Activated CD4-positive, alpha-beta T cell treated with anti-CD3 and anti-CD28 coated beads for 24 hours (primary cell): ENCODE measurements at places on chromosomes 7 and 10.
A peak's percentile ranks its signal among the peaks of the same experiment; 100 is the strongest.

DNA sequence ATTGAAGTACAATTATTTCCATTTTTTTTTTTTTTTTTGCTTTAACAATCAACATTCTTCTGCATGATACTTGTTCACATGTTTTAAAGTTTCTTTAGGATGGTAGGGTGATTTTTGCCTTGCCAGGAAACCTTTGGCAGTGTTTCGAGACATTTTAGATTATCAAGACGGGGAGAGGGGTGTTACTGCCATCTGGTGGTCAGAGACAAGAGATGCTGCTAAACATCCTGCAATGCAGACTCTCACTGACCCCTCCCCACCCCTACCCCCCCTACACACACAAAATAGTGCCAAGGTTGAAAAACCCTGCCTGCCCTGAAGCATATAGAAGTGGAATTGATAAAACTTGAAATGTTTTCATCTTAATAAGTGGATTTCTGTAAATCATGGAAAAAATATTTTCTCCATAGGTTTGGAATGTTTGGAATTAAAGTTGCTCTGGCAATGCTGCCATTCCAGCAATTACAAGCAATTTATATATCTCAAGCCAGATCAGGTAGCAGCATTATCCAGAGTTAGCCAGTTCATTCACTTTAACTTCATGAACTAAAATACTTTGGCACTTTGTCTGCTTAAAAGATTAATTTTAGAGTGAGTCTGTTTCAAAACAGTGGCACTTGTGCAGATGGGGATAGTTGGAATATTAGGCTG, 62.1 kb downstream of the SDHAF3 start:
- peak; percentile 23 for DNase-seq

DNA sequence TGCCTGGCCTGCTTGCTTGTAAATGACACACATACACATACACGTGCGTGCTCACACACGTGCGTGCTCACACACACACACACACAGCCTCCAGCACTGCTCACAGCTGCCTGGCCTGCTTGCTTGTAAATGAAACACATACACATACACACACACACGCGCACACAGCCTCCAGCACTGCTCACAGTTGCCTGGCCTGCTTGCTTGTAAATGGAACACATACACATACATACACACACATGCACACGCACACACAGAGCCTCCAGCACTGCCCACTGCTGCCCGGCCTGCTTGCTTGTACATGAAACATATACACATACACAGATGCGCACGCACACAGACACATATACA, 397.2 kb downstream of the PLXNA4 start:
- no peak for DNase-seq

- DNase-seq: no peak
These were observed 153.6 kb downstream of the IMMP2L start for GRCh38 chr7:111408724-111409123.

GRCh38 chr10:124225467-124226270, 132.3 kb upstream of the CHST15 start:
- DNase-seq: no peak

- DNase-seq: no peak
These were observed 350.0 kb downstream of the CRPPA start for GRCh38 chr7:16071246-16071857.

GRCh38 chr10:11713963-11714362, 28.2 kb upstream of the ECHDC3 start:
- no peak for DNase-seq

- DNase-seq: no peak
These were observed 315.5 kb downstream of the PTPRN2 start for GRCh38 chr7:158272091-158272490.

DNA sequence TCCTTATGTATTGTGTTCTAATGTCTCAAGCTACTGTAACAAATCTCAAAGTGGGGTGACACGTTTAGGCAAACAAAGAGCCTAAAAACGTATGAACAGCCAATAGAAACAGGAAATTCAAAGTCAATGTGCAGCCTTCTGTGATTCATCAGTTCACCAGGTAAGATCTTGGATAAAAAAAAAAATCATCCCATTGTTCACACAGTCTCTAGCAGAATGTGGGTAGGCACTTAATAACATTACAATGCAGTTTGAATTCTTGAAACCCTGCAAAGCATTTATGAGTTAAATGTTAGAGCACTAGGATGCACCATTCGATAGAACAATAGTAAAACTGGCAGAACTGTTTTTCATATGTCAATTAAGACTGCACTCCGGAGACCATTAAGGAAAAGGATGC, 88.2 kb upstream of the HDAC9 start:
- no peak for DNase-seq

- peak; percentile 21 for DNase-seq
These were observed 33.1 kb downstream of the SMC3 start for GRCh38 chr10:110600487-110601101.

DNA sequence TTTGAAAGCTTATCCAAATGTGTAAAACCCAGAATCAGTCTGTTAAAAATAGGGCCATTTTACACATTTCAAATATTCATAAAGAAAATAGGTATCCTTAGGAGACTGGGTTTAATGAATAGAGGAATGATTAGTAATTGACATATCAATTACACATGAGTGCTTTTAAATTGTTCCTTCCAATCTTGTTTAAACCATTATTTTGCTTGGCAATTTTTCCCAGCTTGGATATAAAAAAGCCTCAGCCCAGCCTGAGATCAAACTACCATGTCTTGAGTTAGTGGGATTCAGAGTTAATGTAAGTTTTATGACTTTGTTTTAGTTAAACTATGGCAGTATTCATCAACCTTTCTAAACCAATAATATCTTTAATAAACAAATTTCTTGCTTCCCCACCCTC, 28.3 kb downstream of the PARP12 start:
- DNase-seq: no peak

GRCh38 chr10:59724098-59724938, 14.7 kb upstream of the SLC16A9 start:
- DNase-seq: no peak

GRCh38 chr10:33859319-33860022, 525.0 kb upstream of the NRP1 start:
- no peak for DNase-seq

DNA sequence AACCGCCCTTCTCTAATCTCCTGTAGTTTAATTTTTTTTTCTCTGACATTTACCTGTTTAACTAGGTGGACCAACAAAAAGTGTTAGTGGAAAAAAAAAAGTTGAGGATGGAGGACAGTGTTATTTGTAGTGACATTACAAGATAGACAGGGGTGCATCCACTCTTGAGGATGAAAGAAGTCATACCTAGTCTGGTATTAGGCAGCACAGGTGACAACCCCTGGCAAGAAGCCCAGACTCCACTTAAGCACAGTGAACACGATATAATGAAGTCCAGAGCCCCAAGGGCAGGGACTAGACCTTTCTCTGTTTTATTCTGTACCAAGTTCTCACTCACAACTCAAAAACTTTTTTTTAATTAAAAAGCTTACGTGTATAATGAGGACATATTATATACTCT, 268.4 kb downstream of the GPR37 start:
- no peak for DNase-seq

GRCh38 chr7:20816372-20816959, 29.8 kb upstream of the SP8 start:
- DNase-seq: no peak

DNA sequence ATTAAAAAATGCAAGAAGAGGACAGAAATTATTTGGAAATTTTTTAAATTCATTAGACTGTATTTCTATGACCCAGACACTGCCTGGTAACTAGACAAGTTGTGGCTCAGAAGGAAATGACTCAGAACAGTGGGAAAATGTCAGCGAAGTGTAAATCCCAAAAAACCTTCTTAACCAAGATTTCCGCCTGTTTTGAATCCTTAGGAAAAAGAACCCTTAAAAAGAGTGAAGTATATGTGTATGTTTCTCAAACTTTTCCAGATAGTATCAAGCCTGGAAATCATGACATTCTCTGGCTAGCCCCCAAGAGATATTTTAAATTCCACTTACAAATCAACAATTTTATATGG, 42.7 kb upstream of the PLXNA4 start:
- no peak for DNase-seq

GRCh38 chr10:25683344-25683743, 250.7 kb upstream of the MYO3A start:
- DNase-seq: no peak

GRCh38 chr10:74061104-74061503, 63.2 kb downstream of the VCL start:
- no peak for DNase-seq

GRCh38 chr7:2403718-2404648, 572 bp downstream of the CHST12 start:
- DNase-seq: no peak

DNA sequence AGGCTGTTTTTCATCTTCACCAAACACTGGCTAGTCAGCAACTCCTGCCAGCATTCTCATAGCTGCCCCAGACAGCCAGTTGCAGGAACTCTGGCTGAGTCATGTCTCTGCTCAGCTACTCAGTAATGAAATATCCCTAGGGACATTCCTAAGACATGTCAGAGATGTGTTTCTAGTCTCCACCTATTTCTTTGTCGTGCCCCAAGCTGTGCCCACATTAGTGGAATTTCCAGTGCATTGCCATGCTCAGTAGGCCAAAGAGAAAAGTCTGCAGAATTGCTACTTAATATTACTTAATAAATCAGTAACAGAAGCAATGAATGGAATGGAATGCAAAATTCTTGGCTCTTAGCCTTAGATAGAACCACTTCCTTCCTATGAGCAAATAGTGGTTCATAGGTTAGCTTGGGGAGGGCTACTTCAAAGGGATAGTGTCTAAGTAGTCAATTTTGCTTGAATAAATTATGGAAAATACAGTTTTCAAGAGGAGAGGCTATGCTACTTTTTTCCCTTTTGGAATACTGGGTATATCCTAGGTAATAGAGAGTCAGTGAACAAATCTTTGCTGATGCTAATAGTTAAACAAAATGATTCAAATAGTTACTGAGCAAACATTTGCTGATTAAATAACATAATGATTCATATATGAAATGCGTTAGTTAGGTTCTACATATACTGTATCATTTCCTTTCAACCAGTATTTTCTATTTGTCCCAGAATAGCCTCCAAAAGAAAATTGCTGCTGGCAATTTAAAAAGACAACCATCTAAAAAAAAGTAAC, 23.6 kb upstream of the SEMA3C start:
- DNase-seq: no peak
